ENCODE measurements at places on chromosomes 1 and 21. TPM values are rescaled to one million over a fixed set of nuclear protein-coding genes. Genes with fewer than 3 reads are reported as not detected.

DNA sequence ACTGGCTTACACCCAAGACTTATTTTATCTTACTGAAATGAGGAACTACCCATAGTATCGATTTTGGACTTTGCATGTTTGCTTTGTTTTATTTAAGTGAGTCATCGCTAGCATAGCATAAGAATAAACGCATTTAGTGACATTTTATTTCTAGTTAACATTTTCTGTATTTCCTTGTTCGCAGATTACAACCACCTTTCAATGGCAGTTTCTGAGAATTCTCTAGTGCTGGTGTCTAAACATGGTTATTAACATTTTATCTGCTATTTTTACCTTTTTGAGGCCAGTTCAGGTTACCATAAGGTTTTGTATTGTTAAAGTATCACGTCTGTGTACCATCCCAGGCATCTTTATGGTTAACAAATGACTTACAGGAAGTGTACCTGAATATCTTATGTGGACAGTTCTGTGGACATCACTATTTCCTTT lies 24.5 kb downstream of the EEIG2 start:
- DNase-seq: no peak

DNA sequence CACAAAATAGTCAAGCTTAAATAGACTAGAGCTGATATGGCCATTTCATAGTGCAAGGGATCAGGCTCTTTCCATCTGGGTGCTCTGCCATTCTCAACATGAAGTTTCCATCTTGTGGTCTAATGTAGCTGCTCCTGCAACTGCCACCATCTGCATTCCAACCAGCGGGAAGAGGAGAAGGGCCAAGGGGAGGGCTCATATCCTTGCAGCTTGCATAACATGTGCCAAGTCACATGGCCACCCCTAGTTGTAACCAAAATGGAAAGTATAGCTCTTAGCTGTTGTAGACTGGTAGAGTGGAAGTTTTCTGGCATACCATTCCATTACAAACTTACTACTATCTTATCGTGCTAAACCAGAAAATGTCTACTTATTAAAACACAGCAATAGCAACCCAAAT lies 38.9 kb upstream of the IVNS1ABP start:
- no peak for DNase-seq

DNA sequence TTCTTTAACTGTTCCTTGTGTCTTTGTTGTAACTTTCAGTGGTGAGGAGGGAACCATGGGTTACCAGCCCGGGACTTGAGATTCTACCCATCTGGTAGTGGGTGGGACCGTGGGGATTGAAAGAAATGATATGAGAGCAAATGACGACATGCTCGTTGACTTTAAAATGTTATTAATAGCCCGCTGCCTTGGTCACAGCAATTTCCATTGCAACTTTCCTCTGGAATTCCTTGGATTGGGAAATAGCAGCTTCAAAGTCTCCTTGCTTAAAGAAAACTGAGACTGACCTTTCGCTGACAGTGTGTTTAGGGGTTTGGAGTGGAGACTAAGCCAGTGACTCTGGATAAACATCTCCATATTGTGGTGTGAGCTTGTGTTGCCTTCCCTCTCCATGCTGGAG lies 44.2 kb upstream of the MARK1 start:
- no peak for DNase-seq

- DNase-seq: no peak
Observed at GRCh38 chr1:176791906-176792305, 328.9 kb downstream of the PAPPA2 start.

DNA sequence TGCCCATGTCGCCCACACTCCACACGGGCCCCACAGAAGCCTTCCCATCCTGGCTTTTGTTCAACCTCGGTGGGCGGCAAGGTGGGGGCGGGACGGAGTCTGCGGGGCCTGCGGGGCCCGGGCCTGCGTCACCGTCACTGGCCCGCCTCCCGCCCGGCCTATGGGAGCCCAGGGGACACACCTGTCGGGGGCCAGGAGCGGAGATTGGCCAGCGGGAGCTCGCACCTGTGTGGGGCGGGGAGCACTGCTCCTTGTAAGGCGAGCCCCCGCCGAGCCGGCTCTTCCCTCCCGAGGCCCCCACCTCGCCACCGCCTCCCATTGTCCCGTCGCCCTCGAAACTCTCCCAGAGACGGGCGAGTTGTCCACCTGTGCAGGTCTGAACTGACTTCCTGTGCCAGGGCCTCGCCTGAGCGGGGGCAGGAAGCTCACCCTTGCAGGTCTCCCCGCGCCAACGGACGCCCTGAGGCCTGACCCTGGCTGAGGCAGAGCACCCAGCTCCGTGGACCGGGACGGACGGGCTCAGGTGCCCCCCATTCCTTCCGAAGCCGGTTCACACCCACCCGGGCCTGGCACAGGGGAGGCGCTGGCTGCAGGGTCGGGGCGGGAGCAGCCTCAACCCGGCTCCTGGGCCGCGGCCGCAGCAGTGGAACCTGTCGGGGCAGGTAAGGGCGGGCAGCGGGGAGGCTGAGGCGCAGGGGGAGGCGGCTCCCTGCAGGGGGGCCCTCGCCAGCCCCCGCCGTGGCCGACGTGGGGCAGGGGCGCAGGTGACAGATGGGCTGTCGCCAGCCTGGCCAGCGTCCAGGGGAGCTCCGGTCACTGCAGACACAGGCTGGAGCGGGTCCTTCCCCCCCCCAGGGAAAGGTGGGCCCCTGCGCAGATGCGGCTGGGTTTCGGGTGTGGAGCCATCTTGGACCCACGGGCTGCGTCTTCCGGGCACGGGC lies 10.8 kb upstream of the TTLL10 start:
- no peak for DNase-seq

- peak; percentile 11 for DNase-seq
Observed at GRCh38 chr21:21383126-21383525, 384.9 kb downstream of the NCAM2 start.

GRCh38 chr1:205599669-205600042 lies 32.2 kb downstream of the ELK4 start:
- no peak for DNase-seq

DNA sequence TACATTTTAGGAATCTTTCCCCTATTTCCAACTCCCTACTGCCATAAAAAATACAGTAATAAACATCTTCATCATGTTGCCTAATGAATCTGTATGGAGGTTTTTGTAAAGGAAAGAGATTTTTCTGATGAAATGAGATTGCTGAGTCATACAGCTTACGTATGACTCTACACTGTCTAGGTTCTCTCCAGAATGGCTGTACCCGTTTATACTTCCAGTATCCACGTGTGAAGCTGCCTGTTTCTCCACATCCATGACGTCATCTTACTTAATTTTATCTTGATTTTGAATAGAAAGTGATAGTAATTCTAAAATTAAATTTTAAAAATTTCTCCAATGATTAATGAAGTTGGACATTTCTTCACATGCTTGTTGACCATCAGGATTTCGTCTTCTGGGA lies 103.7 kb downstream of the COQ8A start:
- DNase-seq: peak; percentile 77

- no peak for DNase-seq
Observed at GRCh38 chr1:232890340-232890943, 60.0 kb upstream of the NTPCR start.

DNA sequence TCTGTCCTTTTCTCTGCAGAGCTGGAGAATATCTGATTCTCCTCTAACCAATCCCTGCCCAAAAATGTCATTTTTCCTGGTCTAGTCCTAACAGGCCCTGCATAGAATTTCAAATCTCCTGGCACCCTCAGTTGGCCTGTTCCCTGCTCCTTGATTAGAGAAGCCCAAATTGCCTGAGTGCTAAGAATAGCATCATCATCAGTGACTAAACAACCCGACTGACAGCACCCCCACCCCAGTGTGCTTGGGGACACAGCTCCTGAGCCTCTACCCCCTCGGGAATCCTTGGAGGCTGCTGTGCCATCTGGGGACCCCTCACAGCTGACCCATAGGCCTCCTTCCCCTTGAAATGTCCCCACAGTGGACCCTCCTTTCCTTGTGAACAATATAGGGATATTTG lies 94.4 kb downstream of the DDX20 start:
- DNase-seq: no peak

DNA sequence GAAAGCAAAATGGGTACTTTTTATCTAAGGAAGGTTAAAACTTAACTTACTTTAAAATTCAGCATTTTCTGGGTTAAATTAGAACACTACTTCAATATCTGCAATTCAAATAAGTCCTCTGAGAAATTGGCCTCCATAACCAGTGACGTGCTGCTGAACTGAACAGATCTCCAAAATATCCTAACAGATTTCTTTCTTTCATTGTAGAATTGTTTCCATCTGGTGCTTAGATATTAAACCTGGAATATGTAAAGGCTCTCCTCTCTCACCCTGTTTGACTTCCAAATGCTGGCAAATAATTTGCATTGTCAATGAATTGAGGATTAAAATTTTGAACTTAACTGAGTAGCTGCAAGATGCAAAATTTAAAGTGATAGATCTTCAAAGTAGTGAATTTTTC lies 316.9 kb upstream of the CXADR start:
- DNase-seq: no peak

- no peak for DNase-seq
Observed at GRCh38 chr1:4755301-4755845, 101.0 kb downstream of the AJAP1 start.

GRCh38 chr1:9822490-9822889 lies 1.3 kb downstream of the CLSTN1 start:
- peak; percentile 41 for DNase-seq

The TMCC2 gene
- 2.0 TPM for total RNA-seq

The CLEC20A gene
- total RNA-seq: not detected

The KCNJ9 gene
- not detected for total RNA-seq

Measured in IMR-90 (cell line).